Naive thymus-derived CD8-positive, alpha-beta T cell (primary cell): ENCODE measurements at places on chromosomes 5 and 9. TPM values are rescaled to one million over a fixed set of nuclear protein-coding genes. Genes with fewer than 3 reads are reported as not detected.

Gene FOXD4L6
- not detected for total RNA-seq

Gene FCN2
- not detected for total RNA-seq

Gene LCN15
- total RNA-seq: not detected

Gene SLC6A7
- total RNA-seq: not detected

Gene ANKRD31
- total RNA-seq: 2.7 TPM

Gene CFAP157
- 0.58 TPM for total RNA-seq

Gene GDNF
- not detected for total RNA-seq
